ENCODE measurements at places on chromosomes 13 and 19.

GRCh38 chr13:86426437-86426836, 627.2 kb upstream of the SLITRK6 start:
- no peaks in the 10 kb centered on the region for H3K27me3 ChIP-seq
- H3K27ac ChIP-seq: no peak overlapping the region
- no peak overlapping the region for H3K4me3 ChIP-seq
- DNase-seq: no peak
- peaks cover 10% of the 10 kb centered on the region for H3K4me1 ChIP-seq

DNA sequence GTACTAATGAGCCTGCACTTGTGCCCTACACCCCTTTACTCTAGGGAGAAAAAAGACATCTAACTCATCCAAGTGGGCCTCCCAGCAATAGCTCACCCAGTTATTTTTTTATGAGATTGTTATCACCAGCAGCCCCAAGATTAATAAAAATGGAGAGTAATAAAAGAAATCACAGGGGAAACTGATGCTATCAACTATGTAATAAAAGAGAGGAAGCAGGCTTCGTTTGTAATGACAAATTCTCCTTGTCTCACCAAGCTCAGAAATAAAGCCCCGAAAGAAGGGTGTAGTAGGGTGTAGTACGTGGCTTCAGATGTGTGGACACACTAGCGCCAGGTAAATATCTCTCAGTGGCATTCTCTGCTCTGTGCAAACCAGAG, 204.9 kb downstream of the USP12 start:
- no peaks in the 10 kb centered on the region for H3K36me3 ChIP-seq
- DNase-seq: no peak
- no peak overlapping the region for H3K4me3 ChIP-seq
- H3K27ac ChIP-seq: no peak overlapping the region

DNA sequence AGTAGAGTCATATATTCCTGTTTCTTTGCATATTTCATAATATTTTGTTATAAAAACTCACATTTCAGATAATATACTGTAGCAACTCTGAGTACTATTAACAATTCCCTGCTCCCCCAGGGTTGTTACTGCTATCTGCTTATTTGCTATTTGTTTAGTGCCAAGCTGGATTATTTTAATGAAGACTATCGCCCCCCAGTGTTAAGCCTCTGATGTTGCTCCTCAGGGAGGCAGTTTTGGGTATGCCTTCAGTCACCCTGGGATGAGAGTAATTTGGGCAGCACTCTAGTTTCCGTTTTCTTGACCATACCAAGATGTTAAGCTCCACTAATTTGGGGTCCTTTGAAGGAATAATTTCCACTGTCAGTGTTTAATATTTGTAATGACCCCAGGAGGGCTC, 46.0 kb downstream of the MICU2 start:
- peak; percentile 15 for DNase-seq
- H3K27ac ChIP-seq: no peak overlapping the region
- H3K27me3 ChIP-seq: no peaks in the 10 kb centered on the region
- H3K4me1 ChIP-seq: peaks cover 8% of the 10 kb centered on the region

DNA sequence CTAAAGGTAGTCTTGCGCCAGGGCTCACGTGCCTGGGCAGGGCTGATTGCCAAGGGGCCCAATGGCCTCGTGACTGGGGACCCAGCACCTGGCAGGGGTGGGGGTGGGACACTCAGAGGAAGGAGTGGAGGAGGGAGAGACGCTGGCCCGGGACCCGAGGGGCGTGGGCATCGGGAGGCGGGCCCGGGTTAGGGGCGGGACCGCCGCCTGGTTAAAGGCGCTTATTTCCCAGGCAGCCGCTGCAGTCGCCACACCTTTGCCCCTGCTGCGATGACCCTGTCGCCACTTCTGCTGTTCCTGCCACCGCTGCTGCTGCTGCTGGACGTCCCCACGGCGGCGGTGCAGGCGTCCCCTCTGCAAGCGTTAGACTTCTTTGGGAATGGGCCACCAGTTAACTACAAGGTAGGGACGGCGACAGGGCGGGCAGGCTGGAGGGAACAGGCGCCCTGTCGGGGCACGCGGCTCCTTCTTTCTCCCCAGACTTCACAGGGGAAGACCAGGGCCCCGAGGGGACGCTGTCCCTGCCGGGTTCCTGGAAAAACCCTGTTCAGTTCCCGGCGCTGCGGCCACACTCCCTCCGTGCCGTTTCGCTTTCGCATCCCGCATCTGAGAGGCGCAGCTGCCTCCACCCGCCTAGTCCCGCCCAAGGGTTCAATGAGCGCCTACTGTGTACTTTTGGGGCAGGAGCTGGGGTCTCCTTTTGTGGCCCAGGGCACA, at the start of gene IFI30:
Gene IFI30, plus strand, starts transcription at position 242 of the 717 bp plus-strand sequence. Its CDS starts 29 bp downstream, at position 271.
- H3K27ac ChIP-seq: no peak within 1 kb of the TSS
- peaks cover 9% of the 10 kb centered on the region for H3K4me1 ChIP-seq
- H3K27me3 ChIP-seq: peaks cover 19% of the 10 kb centered on the region

- peak; percentile 95 for DNase-seq
- no peak overlapping the region for H3K4me3 ChIP-seq
- peaks cover 11% of the 10 kb centered on the region for H3K4me1 ChIP-seq
- H3K36me3 ChIP-seq: no peaks in the 10 kb centered on the region
- peaks cover 25% of the 10 kb centered on the region for H3K27me3 ChIP-seq
Observed at GRCh38 chr19:39328046-39328705, 7.5 kb upstream of the LRFN1 start.

GRCh38 chr13:79659121-79659521, 178.2 kb downstream of the NDFIP2 start:
- no peaks in the 10 kb centered on the region for H3K27me3 ChIP-seq
- no peaks in the 10 kb centered on the region for H3K36me3 ChIP-seq
- no peak overlapping the region for H3K4me3 ChIP-seq
- peaks cover 15% of the 10 kb centered on the region for H3K4me1 ChIP-seq
- H3K27ac ChIP-seq: peak overlapping the region; percentile 69

GRCh38 chr19:19039901-19040300, 6.5 kb downstream of the ARMC6 start:
- no peak overlapping the region for H3K27ac ChIP-seq
- H3K4me1 ChIP-seq: no peaks in the 10 kb centered on the region
- H3K4me3 ChIP-seq: no peak overlapping the region
- H3K27me3 ChIP-seq: no peaks in the 10 kb centered on the region

- H3K36me3 ChIP-seq: no peaks in the 10 kb centered on the region
- no peak for DNase-seq
- no peaks in the 10 kb centered on the region for H3K27me3 ChIP-seq
- H3K4me3 ChIP-seq: no peak overlapping the region
Observed at GRCh38 chr13:27393101-27393500, 31.3 kb upstream of the GTF3A start.

DNA sequence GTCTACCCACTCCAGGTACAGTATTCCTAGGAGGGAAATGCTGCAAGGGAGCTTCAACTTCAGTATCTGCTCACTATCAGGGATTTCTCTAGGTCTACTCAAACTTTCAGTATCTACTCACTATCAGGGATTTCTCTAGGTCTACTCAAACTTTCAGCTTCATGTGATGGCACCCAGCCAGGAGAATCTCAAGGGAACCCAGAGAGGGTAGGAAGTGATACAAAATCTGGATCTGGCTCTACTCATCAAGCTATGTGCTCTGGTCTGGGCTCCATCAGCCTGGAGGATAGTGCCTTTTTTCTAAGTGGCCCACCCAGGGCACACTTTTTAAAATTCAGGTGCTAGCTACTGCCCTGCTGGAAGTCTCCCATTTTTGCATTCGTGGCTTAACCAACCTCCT, 52.3 kb upstream of the FNDC3A start:
- H3K4me3 ChIP-seq: no peak overlapping the region
- no peaks in the 10 kb centered on the region for H3K36me3 ChIP-seq
- H3K4me1 ChIP-seq: peaks cover 18% of the 10 kb centered on the region
- no peak overlapping the region for H3K27ac ChIP-seq
- H3K27me3 ChIP-seq: no peaks in the 10 kb centered on the region

GRCh38 chr19:45450012-45450333, 17.8 kb upstream of the FOSB start:
- 0 out of 2 replicates have a peak overlapping the region, but pooled peaks have one; percentile 8 for H3K27ac ChIP-seq
- no peaks in the 10 kb centered on the region for H3K36me3 ChIP-seq
- H3K27me3 ChIP-seq: peaks cover 73% of the 10 kb centered on the region

GRCh38 chr19:1248786-1249297, 459 bp downstream of the MIDN start:
- peak overlapping the region; percentile 74 for H3K27ac ChIP-seq

DNA sequence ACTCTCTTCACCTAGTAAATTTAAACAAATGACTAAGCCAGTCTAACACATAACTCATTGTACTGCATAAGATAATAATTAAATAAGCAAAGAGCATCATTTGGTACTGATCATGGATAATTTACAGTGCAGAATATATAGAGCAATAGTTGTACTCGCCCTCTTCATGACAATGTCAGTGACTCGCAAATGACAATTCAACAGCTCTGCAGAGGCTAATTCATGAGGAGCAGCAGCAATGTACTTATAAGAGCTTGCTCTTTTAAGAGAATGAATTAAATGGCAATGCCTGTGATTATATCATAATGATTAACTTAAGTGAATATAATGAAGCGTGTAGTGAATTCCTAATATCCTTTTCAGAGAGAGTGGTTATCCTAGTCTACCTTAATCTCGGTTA, 284.5 kb upstream of the PCDH20 start:
- H3K36me3 ChIP-seq: peaks cover 22% of the 10 kb centered on the region
- H3K27me3 ChIP-seq: peaks cover 4% of the 10 kb centered on the region
- DNase-seq: no peak
- peaks cover 5% of the 10 kb centered on the region for H3K4me1 ChIP-seq
- H3K27ac ChIP-seq: no peak overlapping the region
- H3K4me3 ChIP-seq: no peak overlapping the region

- H3K36me3 ChIP-seq: no peaks in the 10 kb centered on the region
- no peak for DNase-seq
- H3K4me3 ChIP-seq: no peak overlapping the region
Observed at GRCh38 chr19:28296506-28296905, 916.4 kb downstream of the UQCRFS1 start.

DNA sequence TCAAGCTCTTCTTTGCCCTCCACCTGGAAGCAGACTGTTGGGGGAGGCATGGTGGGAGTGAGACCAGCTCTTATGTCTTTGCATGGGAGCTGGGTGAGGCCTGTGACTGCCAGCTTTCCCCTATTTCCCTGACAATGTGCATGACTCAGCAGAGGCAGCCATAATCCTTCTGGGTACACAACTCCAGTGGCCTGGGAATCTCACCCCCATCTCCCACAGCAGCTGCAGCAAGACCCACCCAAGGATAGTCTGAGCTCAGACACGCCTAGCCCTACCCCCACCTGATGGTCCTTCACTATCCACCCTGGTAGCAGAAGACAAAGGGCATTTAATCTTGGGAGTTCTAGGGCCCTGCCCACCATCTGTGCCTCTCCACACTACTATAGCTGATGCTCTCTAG, 41.4 kb upstream of the FGF14 start:
- H3K4me3 ChIP-seq: no peak overlapping the region
- no peak overlapping the region for H3K27ac ChIP-seq
- H3K4me1 ChIP-seq: peaks cover 9% of the 10 kb centered on the region
- H3K36me3 ChIP-seq: no peaks in the 10 kb centered on the region
- H3K27me3 ChIP-seq: no peaks in the 10 kb centered on the region
- DNase-seq: no peak

DNA sequence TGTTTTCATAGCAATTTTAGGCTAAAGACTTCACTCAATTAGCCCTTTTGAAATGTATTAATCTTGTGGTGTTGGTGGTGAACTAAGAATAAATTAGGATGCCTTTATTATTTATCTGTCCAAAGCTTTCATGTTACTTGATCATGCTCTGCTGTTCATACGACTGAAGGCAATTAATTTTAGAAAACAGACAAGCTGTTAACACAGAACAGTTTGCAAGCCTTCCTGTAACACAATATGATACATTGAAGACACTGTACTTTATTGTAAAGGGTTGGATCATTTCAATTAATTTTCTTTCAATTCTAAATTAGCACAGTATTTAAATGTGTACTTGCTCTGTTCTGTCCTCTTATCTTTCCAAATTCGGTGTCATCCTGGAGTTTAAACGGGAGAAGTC, 794.3 kb upstream of the MIR17HG start:
- no peak overlapping the region for H3K27ac ChIP-seq
- no peak for DNase-seq
- no peak overlapping the region for H3K4me3 ChIP-seq
- H3K27me3 ChIP-seq: no peaks in the 10 kb centered on the region

- H3K27me3 ChIP-seq: no peaks in the 10 kb centered on the region
- no peak for DNase-seq
- no peak overlapping the region for H3K27ac ChIP-seq
Observed at GRCh38 chr19:48966541-48967345, 1.6 kb downstream of the FTL start.

DNA sequence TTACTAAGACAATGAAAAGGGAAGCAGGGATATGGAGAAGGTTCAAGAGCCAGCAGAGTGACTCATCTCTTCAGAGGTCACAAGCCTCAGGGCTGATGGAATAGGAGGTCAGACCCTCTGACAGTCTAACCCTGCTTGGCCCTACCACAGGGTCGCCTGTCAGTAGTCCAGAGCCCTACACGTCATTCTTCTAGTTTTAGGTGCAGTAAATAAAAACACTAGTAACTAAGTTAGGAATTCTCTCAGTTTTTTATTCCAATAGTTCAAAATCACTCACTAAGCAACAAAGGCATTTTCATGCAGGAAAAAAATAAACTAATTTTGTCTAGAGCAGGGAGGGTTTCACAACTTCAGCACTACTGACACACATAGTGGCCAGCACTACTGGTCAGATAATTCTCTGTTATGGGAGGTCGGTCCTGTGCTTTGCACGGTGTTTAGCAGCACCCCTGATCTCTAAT, 27.2 kb downstream of the FOXO1 start:
- no peak for DNase-seq
- no peaks in the 10 kb centered on the region for H3K36me3 ChIP-seq
- H3K27ac ChIP-seq: peak overlapping the region; percentile 3
- H3K27me3 ChIP-seq: no peaks in the 10 kb centered on the region
- no peak overlapping the region for H3K4me3 ChIP-seq

- H3K4me1 ChIP-seq: no peaks in the 10 kb centered on the region
- H3K4me3 ChIP-seq: no peak overlapping the region
- no peak overlapping the region for H3K27ac ChIP-seq
- H3K36me3 ChIP-seq: peaks cover 66% of the 10 kb centered on the region
Observed at GRCh38 chr19:21454901-21455300, 50.5 kb upstream of the ZNF429 start.

DNA sequence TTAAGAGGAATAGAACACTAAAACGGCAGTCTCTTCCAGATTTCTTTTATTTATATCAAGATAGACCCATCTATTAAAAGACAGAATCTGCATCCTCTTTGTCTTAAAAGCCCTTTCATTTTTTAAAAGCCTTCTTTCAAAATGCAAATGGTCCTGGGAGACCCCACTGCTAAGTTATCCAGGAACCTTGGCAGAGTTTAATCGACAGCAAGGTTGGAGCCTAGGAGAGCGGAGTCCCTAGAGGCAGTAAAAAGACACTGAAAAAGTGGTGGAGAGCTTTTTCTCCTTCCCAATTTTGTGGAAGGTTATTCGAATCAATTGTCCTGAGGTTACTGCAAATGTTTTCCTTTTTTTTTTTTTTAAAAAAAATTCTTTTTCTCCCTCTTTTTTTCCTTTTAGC, 294.7 kb downstream of the NALCN start:
- H3K36me3 ChIP-seq: no peaks in the 10 kb centered on the region
- H3K4me3 ChIP-seq: peak overlapping the region; percentile 20
- H3K27me3 ChIP-seq: no peaks in the 10 kb centered on the region

GRCh38 chr19:33813391-33814101, 16.9 kb downstream of the KCTD15 start:
- peaks cover 13% of the 10 kb centered on the region for H3K4me1 ChIP-seq
- DNase-seq: no peak
- H3K27ac ChIP-seq: no peak overlapping the region
- H3K36me3 ChIP-seq: peaks cover 7% of the 10 kb centered on the region
- no peaks in the 10 kb centered on the region for H3K27me3 ChIP-seq
